ENCODE measurements at places on chromosomes 12 and 14.

- no peak for DNase-seq
Observed at GRCh38 chr12:19323805-19324204, 115.5 kb upstream of the AEBP2 start.

- DNase-seq = no peak
Observed at GRCh38 chr12:104524034-104524832, 67.5 kb downstream of the CHST11 start.

DNA sequence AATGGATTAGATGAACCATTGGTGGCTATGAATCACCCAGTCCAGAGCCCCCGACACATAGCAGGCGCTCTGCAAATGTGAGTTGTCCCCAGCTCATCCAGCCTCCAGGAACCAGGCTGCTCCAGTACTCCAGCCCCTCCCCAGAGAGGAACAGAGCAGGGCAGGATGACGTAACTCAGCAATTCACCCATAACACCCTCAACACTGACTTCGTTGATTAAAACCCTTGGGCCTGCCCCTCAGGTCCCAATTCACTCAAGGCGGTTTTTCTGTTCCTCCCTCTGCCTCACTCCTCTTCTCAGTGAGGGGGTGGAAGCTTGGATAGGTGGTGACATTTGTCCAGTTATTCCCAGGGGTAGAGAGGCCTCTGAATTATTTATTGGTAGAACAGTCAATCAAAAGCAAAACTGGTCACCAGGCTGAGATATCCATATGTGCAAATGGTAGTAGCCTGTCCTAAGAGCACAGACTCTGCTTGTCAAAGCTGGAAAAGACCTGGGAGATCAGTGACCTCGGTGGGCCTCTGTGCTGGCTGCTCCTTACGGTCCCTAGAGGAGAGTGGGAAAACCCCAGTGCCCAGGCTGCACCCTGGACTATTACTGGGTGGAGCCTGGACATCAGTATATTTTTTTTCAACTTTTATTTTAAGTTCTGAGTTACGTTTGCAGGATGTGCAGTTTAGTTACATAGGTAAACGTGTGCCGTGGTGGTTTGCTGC lies 97.0 kb downstream of the CMKLR1 start:
- no peak for DNase-seq

GRCh38 chr14:25233613-25234012 lies 183.7 kb upstream of the STXBP6 start:
- no peak for DNase-seq

DNA sequence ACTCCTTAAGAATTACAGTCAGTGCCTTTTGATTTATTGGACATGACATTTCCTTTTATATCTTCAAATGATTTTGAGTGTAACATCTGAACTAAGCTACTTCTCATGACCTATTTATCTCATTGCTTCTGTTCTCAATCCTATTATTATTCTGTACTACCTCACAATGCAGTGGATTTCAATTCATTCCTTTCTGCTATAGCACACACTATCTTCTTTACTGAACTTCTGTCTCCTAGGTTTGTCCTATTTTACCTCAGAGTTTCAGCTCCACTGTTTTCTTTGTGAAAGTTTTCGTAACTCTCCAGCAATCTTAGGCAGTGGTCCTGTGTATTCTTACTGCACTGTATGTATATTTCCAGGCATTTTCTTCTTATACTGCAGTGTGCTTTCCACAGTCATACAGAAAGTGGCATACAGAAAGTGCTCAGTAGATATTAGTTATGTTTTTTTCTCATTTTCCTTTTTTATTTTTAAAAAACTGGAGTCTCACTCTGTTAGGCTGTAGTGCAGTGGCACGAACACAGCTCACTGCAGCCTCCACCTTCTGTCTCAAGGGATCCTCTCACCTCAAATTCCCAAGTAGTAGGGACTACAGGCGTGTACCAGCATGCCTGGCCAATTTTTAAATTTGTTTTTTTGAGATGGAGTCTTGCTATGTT lies 368.6 kb upstream of the RGS6 start:
- no peak for DNase-seq

DNA sequence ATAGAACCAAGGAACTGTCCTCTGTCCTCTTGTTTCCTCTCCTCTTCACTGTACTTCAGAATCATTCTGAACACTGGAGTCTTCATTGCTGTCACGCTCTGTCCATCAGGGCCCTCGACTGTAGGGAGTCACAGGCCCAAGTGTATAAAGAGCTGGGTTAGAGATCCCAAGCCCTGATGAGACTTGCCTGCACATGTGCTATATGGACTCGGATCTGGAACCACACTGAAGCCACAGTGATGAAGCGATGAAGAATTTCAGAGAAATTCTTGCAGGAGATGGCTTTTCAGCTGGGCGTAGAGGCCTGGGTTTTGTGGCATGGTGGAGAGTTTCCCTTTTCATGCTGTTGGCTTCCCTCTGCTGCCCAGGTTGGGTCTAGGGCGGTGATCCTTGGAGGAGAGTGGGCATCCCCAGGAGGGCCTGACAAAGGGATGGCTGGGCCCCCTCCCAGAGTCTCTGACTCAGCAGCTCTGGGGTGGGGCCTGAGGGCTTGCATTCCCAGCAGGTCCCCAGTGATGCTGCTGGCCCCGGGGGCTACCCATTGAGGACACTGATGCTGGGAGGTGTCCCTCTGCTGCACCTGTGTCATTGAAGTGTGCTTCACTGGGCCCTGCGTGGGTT lies 39.6 kb upstream of the YY1 start:
- DNase-seq = no peak

GRCh38 chr14:66998013-66998412 lies 191.2 kb upstream of the GARIN2 start:
- DNase-seq = no peak

- DNase-seq = no peak
Observed at GRCh38 chr12:31362115-31362758, 36.3 kb upstream of the SINHCAF start.
